Smooth muscle cell of the pulmonary artery (primary cell): ENCODE measurements at places on chromosomes 7 and 10. TPM values are rescaled to one million over a fixed set of nuclear protein-coding genes. Genes with fewer than 3 reads are reported as not detected.

Gene ZNF488
- total RNA-seq = 0.13 TPM in 1 of 2 replicates, not detected in the other

Gene GDF2
- total RNA-seq = not detected in 2 replicates

Gene SEPTIN14
- not detected in 2 replicates for total RNA-seq

Gene WDR91
- 8.7 and 9.0 TPM in 2 replicates for total RNA-seq

Gene CCDC3
- total RNA-seq = 23.1 and 64.4 TPM in 2 replicates

Gene LBX1
- total RNA-seq = not detected in 2 replicates

Gene PRLHR
- total RNA-seq = not detected in 2 replicates

Gene TRDMT1
- 4.2 and 5.2 TPM in 2 replicates for total RNA-seq

Gene MGAM2
- not detected in 2 replicates for total RNA-seq

Gene ANXA8
- 0.07 TPM in 1 of 2 replicates, not detected in the other for total RNA-seq

Gene EBLN1
- total RNA-seq = not detected in 2 replicates

Gene CNNM1
- total RNA-seq = 0.07 and 0.17 TPM in 2 replicates

Gene PAX4
- total RNA-seq = not detected in 2 replicates

Gene PKD1L1
- total RNA-seq = 0.07 TPM in 2 replicates

Gene CRYGN
- 0.13 TPM in 1 of 2 replicates, not detected in the other for total RNA-seq

Gene NRF1
- 14.6 and 18.6 TPM in 2 replicates for total RNA-seq

Gene RNF148
- 0.43 and 0.65 TPM in 2 replicates for total RNA-seq

Gene TAS2R3
- total RNA-seq = 2.0 and 2.4 TPM in 2 replicates

Gene TRIM4
- total RNA-seq = 24.9 and 25.7 TPM in 2 replicates

Gene AKR1C4
- not detected in 2 replicates for total RNA-seq

Gene ANXA11
- total RNA-seq = 60.9 and 78.7 TPM in 2 replicates

Gene CCDC172
- not detected in 2 replicates for total RNA-seq

Gene TMEM213
- not detected in 2 replicates for total RNA-seq

Gene COL26A1
- not detected in 2 replicates for total RNA-seq

Gene TYW1B
- total RNA-seq = 1.5 and 3.7 TPM in 2 replicates

Gene C10orf67
- total RNA-seq = 0.20 TPM in 1 of 2 replicates, not detected in the other

Gene NAMPT
- 92.0 and 252 TPM in 2 replicates for total RNA-seq
